ENCODE measurements at places on chromosomes 13 and 19. TPM values are rescaled to one million over a fixed set of nuclear protein-coding genes. Genes with fewer than 3 reads are reported as not detected.

The AZU1 gene
- not detected for total RNA-seq

The RYR1 gene
- 2.9 TPM for total RNA-seq

The RDH8 gene
- not detected for total RNA-seq

The SHISA7 gene
- total RNA-seq = not detected

The ZNF579 gene
- total RNA-seq = 8.7 TPM

The SMIM44 gene
- not detected for total RNA-seq

The GRK1 gene
- not detected for total RNA-seq

The ZNF304 gene
- 6.5 TPM for total RNA-seq

The GNA15 gene
- 105 TPM for total RNA-seq

The ZNF274 gene
- total RNA-seq = 34.1 TPM

The KANK2 gene
- 1.6 TPM for total RNA-seq

The IQCN gene
- total RNA-seq = 0.45 TPM

The NLRP5 gene
- total RNA-seq = not detected

The CD79A gene
- 3.3 TPM for total RNA-seq

The OR10H1 gene
- not detected for total RNA-seq

The PGLYRP1 gene
- not detected for total RNA-seq

Measured in activated naive CD4-positive, alpha-beta T cell treated with anti-CD3 and anti-CD28 coated beads, Interleukin-2, amount 50 U/mL, for 72 hours (primary cell).